Right lobe of liver (tissue), 6 donors: ENCODE measurements at places on chromosomes 3 and 15. TPM values are rescaled to one million over a fixed set of nuclear protein-coding genes. Genes with fewer than 3 reads are reported as not detected.

DNA sequence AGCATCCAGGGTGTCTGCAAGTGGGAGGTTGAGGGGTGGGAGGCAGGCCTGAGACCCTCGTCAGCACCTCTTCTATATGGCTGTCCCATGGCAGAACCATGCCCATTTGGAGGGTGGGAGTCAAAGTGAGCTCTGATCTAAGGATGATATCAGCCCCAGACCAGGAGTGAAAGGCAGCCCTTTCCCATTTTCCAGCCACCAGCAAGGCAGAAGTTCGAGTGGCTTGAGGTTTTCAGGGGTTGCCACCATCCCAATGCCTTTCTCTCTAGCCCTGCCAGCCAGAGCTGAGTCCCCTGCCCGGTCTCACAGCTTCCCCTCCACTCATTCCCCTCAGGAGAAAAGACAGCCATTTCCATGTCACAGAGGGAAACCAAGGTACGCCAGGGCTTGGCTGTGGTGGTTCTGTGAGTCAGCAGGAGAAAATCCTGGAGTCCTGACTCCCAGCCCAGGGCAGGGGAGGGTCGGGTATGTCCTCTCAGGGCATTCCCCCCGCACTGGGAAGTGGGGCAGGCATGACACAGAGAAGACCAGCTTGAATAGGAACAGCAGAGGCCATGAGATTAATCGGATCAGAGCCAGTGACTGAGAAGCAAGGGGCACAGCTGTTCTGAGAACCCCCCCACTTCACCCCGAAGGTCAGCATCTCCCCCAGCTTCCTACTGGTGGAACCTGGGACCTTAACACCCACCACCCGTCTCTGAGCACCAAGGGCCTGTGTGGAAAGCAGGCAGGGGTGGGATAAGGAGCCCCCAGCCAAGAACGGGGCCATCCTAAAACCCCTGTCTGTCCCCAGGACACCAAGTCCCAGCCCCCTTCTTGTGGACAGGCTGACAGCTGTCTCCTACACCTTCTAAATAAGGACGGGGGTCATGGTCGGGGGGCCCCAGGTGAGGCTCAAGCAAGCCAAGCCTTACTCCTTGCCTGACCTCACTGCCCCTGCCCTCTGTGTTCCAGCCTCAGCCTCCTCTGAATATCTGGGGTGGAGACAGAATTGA, 965 bp upstream of the SLC38A3 start:
- H3K4me1 ChIP-seq: peaks cover 63% of the 10 kb centered on the region
- no peak for DNase-seq
- no peaks in the 10 kb centered on the region for H3K27me3 ChIP-seq

GRCh38 chr15:33461671-33462070, 150.9 kb downstream of the RYR3 start:
- no peaks in the 10 kb centered on the region for H3K36me3 ChIP-seq
- no peak overlapping the region for H3K27ac ChIP-seq
- no peak for DNase-seq
- no peaks in the 10 kb centered on the region for H3K27me3 ChIP-seq
- H3K4me3 ChIP-seq: no peak overlapping the region

The PGBD4 gene
- total RNA-seq: 0.73 TPM

The TTC23 gene
- 10.0 TPM for total RNA-seq

The KBTBD13 gene
- total RNA-seq: not detected

DNA sequence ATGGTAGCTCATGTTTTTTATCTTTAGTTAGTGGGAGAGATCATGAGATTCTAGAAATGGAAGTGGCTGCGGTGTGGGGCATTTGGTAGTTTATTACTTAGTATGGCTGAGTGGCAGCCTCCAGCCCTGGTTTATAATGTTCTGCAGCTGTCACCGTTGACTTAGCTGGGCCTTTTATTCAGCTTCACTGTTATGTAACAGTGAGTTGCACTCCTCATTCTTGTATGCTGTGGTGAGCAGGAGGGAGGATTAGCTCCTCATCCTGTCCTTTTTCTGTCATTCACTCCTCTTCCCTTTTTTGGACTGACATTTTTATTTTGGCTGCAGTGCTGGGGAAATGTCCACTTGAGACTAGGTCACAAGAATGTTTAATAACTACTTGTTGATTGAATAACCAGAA, 29.5 kb downstream of the RAD54L2 start:
- no peaks in the 10 kb centered on the region for H3K27me3 ChIP-seq
- H3K4me3 ChIP-seq: no peak overlapping the region
- DNase-seq: no peak
- no peaks in the 10 kb centered on the region for H3K4me1 ChIP-seq

DNA sequence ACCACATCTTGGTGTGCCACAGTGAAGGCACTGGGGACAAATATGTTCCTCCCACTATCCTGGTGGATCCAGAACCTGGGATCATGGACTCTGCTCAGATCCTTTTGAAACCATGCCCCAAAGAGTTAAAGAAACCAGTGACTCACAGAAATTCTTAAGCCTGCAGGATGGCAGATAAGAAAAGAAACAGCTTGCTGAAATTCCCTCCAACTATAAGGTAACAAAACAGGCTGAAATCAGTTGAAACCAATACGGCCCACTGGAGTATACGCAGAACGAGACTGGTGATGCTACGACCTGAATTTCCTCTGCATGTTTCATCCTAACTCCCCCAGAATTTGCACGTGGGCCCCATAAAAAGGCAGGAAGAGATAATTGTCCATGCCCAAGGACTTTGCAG, 209.6 kb downstream of the TJP1 start:
- H3K36me3 ChIP-seq: no peaks in the 10 kb centered on the region
- no peak overlapping the region for H3K27ac ChIP-seq

The SLC9A9 gene
- total RNA-seq: 2.2 TPM

- H3K27me3 ChIP-seq: no peaks in the 10 kb centered on the region
- H3K4me3 ChIP-seq: no peak overlapping the region
- H3K4me1 ChIP-seq: peaks cover 28% of the 10 kb centered on the region
- no peak overlapping the region for H3K27ac ChIP-seq
- no peak for DNase-seq
Measured at GRCh38 chr3:99952306-99952705, 134.6 kb downstream of the CMSS1 start.
